Stimulated activated CD4-positive, alpha-beta T cell treated with anti-CD3 and anti-CD28 coated beads, Interleukin-12 subunit alpha, Interleukin-12 subunit beta, amount 100 ng/mL, for 24 hours (primary cell): ENCODE measurements at places on chromosomes 12 and 14.

DNA sequence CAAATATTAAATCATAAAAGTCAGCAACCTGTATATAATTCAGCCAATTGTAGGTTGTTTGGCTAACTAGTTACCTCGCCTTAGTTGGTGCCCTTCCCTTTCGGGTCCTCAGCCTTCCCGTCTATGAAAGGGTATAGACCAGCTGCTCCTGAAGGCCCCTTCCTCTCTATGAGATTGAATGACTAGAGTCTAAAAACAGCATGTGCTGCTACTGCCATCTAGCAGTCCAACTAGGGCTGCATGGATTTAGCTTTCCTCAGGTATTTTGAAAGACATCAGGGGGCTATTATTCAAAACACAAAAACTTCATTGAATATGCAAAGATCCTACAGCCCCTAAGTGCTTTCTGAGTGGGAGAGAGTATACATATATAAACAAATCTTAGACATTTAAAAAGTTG, 37.0 kb upstream of the TMEM263 start:
- no peak for DNase-seq

- no peak for DNase-seq
Measured at GRCh38 chr12:114221136-114221833, 184.7 kb downstream of the TBX5 start.

DNA sequence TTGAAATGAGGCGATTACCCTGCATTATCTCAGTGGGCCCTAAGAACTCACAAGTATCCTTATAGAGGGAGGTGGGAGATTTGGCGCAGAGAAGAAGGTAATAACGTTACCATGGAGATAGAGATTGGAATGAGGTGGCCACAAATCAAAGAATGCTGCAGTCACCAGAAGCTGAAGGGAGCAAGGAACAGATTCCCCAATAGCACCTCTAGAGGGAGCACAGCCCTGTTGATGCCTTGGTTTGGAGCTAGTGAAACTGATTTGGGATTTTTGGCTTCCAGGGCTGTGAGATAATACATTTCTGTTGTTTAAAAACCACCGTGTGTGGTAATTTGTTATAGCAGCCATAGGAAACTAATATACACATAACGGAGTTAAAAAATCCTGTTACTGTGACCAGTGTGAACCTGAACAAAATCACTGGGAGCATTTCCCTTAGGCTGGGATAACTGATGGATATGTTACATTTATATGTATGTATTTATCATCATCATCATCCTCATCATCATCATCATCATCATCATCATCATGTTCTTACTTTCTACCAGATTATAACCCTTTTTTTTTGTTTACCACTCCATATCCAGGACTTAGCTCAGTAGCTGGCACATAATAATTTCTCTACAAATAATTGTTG, 100.3 kb downstream of the LIN7A start:
- DNase-seq = no peak

DNA sequence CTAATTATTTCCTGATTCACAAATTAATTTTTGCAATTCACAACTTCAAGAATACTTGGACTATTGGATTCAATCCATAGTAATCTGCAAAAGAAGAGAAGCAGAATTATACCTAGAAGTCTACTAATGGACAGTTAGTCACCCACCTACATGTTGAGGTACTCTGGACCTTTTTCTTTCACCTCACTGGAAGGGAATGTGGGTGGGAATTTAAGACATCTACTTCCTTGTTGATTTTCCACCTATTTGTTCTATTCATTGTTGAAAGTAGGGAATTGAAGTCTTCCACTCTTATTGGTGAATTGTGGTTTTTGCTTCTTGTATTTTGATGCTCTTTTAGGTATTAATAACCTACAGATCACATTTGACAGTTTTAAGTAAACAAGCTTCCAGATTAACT, 11.0 kb downstream of the RESF1 start:
- no peak for DNase-seq

GRCh38 chr12:68468036-68468435, 135.9 kb upstream of the MDM1 start:
- DNase-seq = no peak

DNA sequence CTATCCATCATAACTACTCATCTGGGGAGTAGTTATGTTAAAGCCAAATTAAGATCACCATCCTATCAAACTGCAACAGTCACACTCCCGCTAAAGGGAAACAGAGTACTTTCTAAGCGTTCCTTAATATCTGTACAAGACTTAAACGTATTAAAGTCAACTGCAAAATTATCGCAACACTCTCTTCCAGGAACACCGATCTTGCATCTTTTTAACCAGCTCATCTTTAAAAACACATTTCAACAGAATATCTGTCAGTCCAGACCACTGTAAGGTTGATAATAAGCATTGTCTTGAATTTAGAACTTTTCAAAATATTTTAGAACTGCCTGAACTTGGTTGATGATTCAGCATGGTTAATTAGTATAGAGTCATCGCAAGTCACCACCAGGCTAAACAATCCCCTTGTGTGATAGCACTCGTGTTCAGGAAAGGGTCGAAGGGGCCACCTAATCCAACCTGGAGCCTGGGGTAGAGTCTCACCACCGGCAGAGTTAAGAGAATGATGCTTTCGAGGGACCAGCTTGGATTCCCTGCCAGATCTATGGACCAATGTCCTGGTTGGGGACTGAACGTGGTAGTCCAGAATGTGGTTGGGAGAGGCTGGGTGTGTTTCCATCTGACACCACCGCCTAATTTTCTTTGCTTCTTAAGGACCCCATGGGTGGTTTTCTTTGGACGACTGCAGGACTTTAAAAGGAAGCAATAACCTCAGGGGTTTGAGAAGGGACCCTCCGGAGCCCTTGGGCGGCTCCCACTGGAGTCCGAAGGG, 890 bp downstream of the SPTLC2 start:
- peak; percentile 3 for DNase-seq

- DNase-seq = no peak
Measured at GRCh38 chr12:49563951-49564685, 3.8 kb downstream of the MCRS1 start.

DNA sequence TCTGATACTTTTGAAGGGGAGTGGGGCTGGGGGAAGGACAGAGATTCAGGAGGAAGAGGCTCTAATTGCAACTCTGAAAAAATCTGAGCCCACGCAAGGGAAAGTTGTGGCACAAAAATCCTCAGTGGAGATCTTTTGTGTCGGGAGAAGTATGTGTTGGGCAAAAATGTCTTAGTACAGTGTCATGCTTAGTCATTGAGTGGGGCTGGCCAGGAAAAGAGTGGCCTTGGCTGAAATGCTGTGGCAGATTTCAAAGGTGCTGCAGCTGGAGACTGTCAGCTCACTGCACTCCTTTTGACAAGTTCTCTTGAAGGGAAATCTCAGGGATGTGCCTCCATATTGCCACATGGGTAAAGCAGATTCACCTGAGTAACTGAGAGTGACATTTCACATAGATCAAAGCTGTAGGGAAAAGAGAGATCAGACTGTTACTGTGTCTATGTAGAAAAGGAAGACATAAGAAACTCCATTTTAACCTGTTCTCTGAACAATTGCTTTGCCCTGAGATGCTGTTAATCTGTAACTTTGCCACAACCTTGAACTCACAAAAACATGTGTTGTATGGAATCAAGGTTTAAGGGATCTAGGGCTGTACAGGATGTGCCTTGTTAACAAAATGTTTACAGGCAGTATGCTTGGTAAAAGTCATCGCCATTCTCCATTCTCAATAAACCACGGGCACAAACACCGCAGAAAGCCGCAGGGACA, 36.0 kb upstream of the GLIPR1 start:
- no peak for DNase-seq

- DNase-seq = no peak
Measured at GRCh38 chr12:107475900-107476299, 209.7 kb upstream of the PWP1 start.

GRCh38 chr12:78315028-78315427, 484.3 kb downstream of the NAV3 start:
- DNase-seq = no peak

DNA sequence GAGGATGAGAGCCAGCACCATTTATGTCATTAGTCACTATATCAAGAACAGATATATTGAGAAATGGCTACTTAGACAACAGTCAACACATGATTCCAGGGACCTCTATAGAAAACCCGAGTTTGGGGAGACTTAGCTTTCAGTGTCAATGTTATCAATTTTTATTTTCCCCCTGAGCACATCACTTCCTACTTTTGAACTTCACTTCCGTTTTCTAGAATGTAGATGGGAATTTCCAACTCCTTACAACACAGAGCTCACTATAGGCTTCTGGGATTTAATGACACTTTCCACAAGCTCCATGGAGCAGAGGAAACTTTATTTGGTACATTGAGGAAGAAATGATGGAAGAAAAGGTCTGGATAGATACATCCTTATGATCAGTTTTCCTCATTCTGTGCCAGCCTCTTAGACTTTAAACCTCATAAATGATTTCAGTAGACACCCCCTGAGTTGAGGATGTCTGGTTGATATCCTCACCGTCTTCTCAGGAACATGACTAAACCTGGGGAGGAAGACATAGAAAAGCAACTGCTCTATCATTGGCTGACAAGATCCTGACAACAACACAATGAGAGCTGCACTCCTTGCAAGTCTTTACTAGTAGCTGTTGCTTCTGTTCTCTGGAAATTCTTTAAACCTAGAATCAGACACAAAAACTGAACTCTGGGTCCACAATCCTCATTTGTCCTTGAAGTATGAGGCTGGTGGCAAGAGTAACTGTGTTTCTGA, 449.4 kb upstream of the OR4E1 start:
- DNase-seq = no peak

DNA sequence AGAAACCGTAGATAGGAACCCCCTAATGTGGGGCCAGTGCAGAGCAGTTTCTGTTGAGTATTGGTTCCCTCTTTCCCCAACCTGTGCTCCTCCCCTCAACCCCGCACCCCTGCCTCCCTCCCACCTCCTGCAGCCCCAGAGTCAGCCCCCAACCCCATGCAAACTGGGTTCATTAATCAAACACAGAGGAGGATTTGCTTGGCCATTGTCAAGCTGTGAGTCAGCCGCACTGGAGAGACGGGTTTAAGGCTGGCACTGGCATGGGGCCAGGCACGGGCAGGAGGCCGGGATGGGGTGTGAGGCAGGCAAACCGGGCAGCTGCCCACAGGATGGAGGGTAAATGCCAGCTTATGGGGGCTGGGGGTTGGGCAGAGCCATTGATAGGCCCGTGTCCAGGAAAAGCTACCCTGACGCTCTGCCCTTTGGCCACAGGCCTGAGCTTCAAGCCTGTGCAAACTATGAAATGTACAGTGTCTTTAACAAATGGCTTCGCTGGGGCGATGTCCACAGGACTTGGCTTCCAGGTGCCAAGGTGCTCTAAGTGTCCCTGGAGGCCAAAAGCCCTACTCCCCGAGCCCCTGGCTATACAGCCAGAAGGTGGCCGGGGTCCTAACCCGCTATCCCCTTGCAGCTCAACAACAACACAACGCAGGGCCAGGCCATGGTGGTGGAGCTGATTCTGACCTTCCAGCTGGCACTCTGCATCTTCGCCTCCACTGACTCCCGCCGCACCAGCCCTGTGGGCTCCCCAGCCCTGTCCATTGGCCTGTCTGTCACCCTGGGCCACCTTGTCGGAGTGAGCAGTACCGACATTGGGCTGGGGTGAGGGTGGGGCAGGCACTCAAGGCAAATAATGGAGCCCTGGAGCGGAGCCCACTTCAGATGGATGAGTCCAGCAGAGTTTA, 1.4 kb downstream of the AQP5 start:
- DNase-seq = no peak

- DNase-seq = no peak
Measured at GRCh38 chr12:104467346-104467837, 10.6 kb downstream of the CHST11 start.

GRCh38 chr12:44833561-44833960, 42.6 kb downstream of the NELL2 start:
- DNase-seq = no peak

GRCh38 chr14:54025661-54026060, 69.0 kb upstream of the BMP4 start:
- no peak for DNase-seq

GRCh38 chr14:21748869-21749303, 75.3 kb upstream of the OR4E1 start:
- DNase-seq = no peak

- DNase-seq = no peak
Measured at GRCh38 chr12:93622485-93622884, 50.0 kb downstream of the SOCS2 start.

- no peak for DNase-seq
Measured at GRCh38 chr12:115953450-115953849, 324.0 kb downstream of the MED13L start.

DNA sequence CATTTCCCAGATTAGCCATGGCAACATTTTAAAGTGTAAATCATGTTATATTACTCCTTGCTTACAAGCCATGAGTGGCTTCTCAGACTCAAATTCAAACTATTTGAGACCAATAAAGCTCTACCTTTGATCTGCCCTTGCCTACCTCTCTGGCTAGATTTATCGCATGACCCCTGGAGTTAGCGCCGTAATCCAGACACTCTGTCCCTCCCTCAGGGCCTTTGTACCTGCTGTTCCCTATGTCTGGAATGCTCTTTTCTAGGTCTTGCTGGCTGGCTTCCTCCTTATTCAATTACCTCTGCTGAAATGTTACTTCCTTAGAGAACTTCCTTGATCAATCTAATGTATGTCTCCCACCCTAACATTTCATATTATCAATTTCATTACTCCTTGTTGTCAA, 16.3 kb downstream of the SIX4 start:
- no peak for DNase-seq

- DNase-seq = no peak
Measured at GRCh38 chr12:75953312-75953906, 78.2 kb downstream of the PHLDA1 start.

DNA sequence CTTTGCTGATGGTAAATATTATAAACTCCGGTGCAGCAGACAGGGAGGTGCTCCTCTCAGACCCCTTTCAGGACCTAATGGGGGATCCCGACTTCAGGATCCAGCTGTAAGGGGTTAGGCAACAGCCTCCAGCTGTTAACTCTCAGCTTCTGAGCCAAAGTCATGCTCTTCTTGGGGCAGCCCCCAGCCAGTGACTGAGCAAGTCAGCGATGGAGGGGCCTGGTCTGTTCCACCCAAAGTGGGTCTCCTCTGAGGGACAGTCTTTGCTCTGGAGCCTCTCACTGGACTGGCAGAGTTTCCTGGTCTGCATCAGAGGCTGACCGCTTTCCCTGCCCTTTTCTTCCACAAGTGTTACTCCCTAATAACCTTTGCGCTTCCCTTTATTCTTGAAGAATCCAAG, 184.2 kb upstream of the DIO3 start:
- no peak for DNase-seq

DNA sequence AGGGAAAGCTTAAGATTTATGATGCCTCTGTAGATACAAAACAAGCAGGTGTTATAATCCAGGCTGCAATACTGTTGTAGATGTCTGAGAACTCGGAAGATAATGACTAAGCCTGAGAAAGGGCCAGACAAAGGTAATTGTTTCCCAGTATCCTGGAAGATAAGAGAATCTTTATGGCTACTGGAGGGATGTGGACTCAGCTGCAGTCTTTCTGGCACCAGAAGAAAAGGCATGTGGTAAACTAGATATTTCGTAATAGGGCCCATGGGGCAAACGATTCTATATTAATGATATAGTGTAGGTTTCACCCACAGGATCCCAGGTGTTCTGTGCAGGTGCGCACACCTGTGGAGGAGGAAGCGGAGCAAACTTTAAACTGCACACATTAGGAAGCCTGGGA, 9.2 kb upstream of the APOLD1 start:
- no peak for DNase-seq
